ENCODE measurements at places on chromosomes 16 and 17.
A peak's percentile ranks its signal among the peaks of the same experiment; 100 is the strongest.

DNA sequence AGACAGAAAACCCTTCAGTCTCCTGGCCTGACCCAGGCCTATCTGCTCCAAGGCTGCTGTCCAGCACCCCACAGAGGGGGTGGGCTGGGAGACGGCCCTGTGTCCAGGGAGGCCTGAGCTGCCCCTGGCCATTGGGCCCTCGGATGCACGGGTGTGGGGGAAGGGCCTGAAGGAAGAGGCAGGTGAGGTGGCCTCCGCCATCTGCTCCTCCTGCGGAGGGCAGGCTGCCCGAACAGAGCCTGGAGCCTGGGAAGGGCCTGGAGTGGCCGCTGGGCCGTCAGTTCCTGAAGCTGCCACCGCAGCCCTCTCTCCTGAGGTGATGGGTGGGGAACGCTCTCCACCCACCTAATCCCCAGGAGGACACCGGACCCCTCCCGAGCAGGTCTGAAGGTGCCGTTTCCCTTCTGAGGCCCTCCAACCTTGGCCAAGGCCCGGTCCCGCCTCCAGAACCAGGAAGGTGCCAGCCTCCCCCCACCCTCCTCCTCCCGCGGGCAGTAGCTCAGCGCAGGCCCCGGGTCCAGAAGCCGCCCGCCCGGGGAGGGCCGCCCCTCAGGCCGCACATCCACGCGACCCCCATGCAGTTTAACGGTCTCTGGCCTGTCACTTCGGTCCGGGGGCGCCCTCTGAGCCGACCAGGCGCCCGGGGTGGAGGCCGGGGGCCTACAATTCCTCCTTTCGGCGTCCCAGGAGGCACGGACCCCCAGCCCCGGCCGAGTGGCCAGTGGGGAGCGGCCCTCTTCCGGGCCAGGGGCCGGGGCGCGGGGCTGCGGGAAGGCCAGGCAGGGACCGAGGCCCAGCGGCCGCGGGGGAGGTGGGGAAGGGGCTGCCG lies 835 bp downstream of the FBXL16 start:
- no peak for DNase-seq

DNA sequence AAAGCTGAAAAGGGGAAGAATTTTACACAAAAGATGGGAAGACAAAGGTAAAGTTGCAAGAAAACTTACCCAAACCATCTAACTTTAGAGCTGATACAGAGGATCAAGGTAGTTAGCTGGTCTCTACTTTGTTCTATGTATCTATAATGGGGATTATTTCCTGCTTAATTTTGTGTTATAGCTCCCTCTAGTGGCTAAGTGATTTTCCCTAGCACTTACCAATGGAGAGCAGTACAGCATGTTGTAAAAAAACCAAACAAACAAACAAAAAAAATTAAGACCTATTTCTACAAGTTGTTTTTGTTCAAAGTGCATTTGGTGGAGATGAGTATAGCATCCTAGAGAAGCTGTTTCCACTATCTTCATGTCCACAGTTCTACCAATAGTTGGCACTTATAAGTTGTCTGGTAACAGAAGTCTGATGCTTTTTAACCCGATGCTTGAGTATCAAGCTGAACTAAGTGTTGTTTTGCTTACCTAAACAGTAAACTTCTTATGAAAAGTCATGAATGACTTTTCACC lies 7.5 kb downstream of the SRSF1 start:
- DNase-seq, result peak; percentile 90

DNA sequence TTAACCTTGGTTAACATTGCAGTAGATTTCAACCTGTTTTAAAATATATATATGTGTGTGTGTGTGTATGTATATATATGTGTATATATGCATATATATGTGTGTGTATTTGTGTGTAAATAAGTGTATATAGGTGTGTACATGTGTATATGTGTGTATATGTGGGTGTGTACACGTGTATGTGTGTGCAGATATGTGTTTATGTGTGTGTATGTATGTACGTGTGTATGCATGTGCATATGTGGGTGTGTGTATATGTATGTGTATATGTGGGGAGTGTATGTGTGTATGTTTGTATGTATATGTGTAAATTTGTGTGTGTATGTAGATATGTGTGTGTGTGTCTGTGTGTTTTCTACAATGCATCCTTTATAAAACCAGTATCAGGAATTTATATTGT lies 205.5 kb upstream of the FOXF1 start:
- no peak for DNase-seq

- no peak for DNase-seq
These were observed 23.9 kb downstream of the C17orf75 start for GRCh38 chr17:32318071-32318470.

DNA sequence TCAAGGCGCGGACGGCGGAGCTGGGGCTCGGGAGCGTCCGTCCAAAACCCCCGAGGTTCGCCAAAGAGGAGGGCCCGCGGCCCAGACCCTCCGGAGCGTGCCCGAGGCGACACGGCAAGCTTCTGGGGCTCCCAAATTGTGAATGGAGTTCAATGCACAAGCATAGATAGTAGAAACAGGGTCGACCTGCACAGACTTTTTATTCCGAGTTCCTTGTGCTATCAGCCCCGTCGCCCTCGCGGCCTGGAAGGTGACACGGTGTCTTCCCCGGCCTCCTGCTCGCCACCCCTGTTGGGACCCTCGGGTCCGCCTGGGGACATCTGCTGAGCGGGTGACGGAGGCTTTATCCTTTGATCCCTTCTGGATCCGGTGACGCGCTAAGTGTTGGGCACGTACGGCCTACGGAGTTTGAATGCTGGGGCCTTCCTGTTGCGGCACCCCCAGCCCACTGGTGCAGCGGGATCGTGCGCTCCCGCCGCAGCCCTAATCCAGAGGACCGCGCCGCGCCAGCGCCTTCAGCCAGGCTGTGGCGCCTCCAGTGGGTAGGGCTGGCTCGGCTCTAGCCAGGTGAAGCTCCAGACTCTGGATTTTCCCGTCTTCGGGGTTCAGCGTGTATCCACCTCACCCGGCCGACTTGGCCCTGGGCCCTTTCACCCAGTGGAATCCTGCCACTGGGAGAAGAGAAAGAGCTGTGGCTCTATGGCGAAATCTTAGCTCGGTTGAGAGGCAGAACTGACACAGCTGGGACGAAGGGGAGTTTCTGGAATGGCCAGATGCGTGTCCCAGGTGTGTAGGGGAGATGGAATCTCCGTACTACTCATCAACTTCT lies 17.0 kb upstream of the NTN1 start:
- DNase-seq, result no peak

DNA sequence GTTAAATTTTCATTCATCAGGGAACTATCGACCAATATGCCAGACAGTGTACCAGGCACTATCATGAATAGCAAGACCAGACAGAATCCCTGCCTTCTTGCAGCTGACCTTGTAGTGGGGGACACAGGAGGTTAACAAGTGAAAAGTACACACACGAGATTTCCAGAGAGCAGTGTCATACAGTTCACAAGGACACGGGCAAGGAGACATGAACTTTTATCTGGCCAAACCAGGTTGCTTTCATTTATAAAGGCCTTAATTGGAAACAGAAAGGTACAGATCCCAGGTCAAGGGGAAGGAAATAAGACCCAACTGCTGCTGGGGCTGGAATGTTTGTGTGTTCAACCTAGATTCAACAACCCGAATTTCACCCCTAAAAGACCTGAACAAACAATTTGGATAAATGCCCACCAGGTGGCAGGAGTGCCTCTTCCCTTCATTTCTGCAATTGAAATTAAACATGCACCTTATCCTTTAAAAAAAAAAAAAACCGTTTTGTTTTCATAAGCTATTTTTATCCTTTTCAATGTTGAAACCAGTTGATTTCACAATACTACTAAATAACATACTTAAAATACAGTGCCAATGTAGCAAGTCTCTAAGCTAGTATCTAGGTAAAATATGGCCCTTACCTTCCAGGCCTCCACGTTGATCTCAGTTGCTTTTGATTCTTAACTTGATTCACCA lies 65.9 kb downstream of the EMP2 start:
- peak; percentile 81 for DNase-seq

DNA sequence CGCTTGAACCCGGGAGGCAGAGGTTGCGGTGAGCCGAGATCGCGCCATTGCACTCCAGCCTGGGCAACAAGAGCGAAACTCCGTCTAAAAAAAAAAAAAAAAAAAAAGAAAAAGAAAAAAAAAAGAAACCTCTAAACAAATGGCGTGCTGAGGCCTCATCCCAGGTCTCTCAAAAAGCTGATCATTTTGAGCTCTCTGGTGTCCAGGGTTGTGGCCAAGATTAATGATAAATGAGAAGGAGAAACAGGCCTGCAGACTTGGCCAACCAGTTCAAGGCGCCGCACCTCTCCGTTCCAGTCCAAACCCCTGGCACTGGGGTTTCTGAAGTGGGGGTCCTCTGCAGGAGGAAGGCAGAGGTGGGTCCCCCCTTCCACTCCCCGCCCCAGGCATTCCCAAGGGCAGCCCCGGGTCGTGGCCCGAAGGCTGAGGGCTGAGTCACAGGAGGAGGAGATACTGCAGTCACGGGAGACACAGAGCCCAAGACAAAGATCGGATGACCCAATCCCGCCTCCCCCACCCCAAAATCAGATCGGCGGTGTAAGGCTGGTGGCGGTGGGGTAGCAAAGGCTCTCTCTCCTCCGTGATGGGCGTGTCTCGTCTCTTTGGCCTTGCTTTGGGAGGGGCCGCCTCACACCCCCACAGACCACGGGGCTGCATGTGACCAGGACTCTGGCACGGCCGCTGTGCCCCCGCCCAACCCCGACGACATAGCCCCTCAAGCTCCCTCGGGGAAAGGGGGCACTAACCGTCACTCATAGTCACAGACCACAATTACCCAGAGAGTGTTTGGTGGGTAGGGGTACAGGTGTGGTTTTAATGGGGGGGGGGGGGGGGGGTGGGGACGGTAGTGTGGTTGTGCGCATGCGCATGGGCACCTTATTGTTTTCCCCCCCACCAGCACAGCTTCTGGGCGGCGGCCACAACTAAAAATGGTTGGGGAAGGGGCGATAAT lies 1.1 kb downstream of the VAT1 start:
- peak; percentile 92 for DNase-seq

GRCh38 chr16:9402293-9402860 lies 310.9 kb downstream of the HAPSTR1 start:
- no peak for DNase-seq

DNA sequence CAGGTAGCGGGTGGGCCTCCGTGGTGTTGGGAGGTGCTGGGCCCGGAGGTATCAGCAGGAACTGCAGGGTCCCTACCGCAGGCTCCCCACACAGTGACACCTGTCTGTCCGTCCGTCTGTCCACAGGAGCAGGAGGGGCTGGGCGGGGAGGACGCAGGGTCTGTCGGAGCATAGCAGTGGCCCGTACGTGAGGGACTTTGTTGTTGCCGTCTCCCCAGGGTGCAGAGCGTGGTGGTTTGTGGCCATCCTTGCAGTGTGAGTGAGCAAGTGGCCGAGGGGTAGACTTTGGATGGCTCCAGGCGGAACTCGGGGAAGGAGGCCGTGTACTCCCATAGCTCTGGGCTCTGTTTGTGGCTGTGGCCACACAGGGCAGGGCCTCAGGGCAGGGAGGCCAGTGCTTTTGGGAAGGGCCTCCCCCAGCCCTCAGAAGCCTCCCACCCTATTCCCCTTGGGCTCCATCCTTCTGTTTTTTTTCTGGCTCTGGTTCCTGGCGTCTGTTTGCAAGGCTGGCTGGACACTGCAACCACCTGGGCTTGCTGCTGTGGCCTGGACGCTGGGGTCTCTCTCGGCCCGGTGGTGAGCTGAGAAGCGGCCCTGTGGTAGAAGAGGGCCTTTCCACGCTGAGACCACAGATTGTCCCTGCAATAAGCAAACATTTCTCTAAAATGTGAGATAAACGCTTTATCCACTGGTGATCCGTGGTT lies 41.0 kb upstream of the ZNF750 start:
- DNase-seq, result no peak
